ENCODE measurements at places on chromosomes 13 and 19. TPM values are rescaled to one million over a fixed set of nuclear protein-coding genes. Genes with fewer than 3 reads are reported as not detected.

DNA sequence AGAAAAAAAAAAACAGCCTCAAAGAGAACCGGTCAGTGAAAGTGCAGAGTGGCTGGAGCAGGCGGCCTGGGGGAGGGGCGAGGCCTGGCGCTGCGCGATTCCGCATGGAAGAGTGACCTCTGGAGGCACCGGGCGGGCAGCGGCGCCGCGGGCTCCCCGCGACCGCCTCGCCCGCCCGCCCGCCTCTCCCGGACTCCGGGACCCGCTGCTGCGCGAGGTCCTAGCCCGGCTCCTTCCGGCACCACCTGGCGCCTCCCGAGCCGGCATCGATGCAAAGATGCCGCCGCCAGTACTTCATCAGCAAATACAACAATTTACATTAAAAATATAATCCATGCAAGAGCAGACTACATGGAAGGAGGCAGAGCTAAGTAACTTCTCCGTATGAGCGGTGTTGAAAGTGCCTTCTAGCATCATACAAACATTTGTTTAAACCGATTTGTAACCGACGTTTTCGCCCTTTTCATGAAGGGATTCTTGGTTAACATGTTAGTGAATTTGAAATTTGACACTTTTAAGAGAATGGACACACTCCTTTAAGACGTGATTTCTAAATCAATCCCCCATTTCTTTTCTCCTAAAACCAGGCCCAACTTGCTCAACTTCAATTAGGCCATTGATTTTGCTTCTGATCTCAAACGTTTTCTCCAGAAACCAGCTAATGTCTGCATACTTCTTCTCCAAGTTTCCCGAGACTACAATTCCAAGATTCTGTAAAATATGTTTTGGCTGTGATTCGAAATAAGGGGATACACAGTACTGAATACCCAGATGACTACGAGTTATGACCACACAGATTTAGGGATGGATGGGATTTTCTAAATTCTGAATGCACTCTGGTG is 2.1 kb downstream of the EFNB2 start:
- peak overlapping the region; percentile 68 for H3K4me3 ChIP-seq
- DNase-seq: peak; percentile 95
- H3K27ac ChIP-seq: peak overlapping the region; percentile 82
- H3K36me3 ChIP-seq: no peaks in the 10 kb centered on the region
- H3K4me1 ChIP-seq: peaks cover 32% of the 10 kb centered on the region
- H3K27me3 ChIP-seq: no peaks in the 10 kb centered on the region

- no peak for DNase-seq
- H3K36me3 ChIP-seq: no peaks in the 10 kb centered on the region
- peak overlapping the region; percentile 93 for H3K27ac ChIP-seq
- H3K4me3 ChIP-seq: no peak overlapping the region
Measured at GRCh38 chr19:5960005-5961001, 17.6 kb downstream of the RANBP3 start.

DNA sequence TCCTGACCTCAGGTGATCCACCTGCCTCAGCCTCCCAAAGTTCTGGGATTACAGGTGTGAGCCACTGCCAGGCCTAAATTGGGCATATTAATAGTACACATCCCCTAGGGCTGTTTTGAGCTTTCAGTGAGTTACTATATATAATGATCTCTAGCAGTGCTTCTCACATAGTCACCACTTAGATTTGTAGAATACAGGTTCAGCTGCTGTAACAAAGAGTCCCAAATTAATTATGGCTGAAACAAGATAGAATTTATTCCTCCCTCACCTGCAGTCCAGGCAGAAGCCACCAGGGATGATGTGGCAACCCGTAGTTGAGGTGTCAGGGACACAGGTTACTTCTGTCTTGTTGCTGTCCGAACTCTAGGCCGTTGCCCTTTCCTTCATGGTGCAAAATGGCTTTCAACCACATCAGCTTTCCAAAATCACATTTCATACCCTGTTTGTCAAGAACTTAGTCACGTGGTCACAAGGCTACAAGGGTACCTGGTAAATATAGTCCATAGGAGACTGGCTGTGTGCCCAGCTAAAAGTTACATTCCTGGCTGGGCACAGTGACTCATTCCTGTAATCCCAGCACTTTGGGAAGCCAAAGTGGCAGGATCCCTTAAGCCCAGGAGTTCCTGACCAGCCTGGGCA is 2.9 kb downstream of the PROSER3 start:
- H3K27me3 ChIP-seq: no peaks in the 10 kb centered on the region
- no peak overlapping the region for H3K4me3 ChIP-seq
- no peak for DNase-seq
- H3K27ac ChIP-seq: no peak overlapping the region
- peaks cover 18% of the 10 kb centered on the region for H3K4me1 ChIP-seq

Gene CGB1
- polyA plus RNA-seq: 0.52 TPM

GRCh38 chr13:59982631-59983382 is 180.9 kb downstream of the DIAPH3 start:
- no peak overlapping the region for H3K4me3 ChIP-seq
- no peak overlapping the region for H3K27ac ChIP-seq
- H3K4me1 ChIP-seq: no peaks in the 10 kb centered on the region
- H3K36me3 ChIP-seq: no peaks in the 10 kb centered on the region

DNA sequence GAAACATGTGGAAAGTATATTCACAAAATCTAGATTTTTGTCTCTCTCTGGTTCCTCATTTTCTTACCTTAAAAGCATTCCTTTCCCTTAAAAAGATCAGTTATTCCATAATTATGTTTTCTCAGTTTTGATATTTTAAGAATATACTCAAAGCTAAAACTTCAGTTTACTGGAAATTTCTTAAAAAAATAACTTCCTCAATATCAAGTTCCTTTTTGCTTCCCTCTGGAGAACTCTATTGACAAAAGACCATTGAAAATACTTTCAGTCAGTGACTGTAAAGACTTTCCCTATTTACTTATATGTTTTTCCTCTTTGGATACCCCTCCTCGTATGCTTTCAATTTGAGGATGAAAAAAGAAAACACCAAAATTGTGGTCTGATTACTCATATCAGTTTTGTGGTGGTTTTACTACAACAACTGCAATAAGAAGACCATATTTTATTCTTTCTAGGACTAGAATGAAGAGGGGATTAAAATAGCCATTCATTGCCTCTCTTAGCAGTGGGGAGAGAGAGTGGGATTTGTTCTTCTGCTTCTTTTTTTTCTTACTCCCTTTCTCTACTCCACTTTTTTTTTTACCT is 113.2 kb downstream of the ESD start:
- H3K27ac ChIP-seq: peak overlapping the region; percentile 33
- no peaks in the 10 kb centered on the region for H3K27me3 ChIP-seq
- no peaks in the 10 kb centered on the region for H3K36me3 ChIP-seq
- H3K4me1 ChIP-seq: peaks cover 31% of the 10 kb centered on the region
- no peak overlapping the region for H3K4me3 ChIP-seq
- no peak for DNase-seq

DNA sequence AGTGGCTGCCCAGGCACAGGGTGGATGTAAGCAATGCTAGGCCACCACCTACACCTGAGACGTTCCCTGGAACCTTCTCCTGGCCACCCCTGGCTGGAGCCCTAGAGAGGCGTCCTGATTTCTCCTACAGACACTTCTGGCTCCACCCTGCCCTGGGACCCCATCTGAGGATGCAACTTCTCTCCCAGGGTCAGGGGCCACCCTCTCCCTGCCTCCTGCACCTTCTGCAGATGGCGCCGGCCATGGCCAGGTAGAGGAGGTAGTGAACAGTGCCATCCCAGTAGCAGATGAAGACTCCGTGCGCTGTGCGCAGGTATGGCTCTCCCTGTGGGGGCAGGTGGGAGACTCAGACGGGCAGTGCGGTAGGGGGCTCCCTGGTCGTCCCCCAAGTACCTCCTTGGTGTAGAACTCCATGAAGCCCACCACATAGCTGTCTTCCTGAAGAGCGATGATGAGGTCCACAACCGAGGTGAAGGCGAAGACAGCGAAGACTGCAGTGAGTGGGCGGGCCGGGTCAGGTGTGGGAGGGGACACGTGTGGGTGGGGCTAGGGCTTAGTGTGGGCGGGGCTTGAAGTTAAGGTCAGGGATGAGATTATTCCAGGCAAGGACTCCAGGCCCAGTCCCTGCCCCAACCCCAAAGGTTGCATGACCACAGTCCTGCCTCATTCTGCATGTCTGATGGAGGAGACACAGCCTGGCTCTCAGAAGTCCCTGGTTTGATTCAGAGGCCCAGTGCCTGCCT is 3.0 kb downstream of the TM6SF2 start:
- DNase-seq: peak; percentile 4
- no peak overlapping the region for H3K4me3 ChIP-seq
- no peaks in the 10 kb centered on the region for H3K36me3 ChIP-seq
- peaks cover 5% of the 10 kb centered on the region for H3K4me1 ChIP-seq
- no peak overlapping the region for H3K27ac ChIP-seq

Gene TSKS
- not detected for polyA plus RNA-seq

DNA sequence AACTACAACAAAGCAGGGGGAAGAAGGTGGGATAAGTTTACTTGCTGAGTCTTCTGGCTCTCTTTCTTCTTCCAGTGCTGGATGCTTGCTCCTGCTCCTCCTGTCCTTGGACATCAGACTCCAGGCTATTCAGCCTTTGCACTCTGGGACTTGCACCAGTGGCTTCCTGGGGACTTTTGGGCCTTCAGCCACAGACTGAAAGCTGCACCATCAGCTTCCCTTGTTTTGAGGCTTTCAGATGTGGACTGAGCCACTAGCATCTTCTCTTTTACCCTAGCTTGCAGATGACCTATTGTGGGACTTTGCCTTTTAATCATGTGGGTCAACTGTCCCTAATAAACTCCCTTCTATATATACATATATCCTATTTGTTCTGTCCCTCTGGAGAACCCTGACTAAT is 173.0 kb upstream of the UFM1 start:
- H3K4me1 ChIP-seq: no peaks in the 10 kb centered on the region
- no peak overlapping the region for H3K27ac ChIP-seq
- H3K36me3 ChIP-seq: no peaks in the 10 kb centered on the region
- H3K4me3 ChIP-seq: no peak overlapping the region

GRCh38 chr13:101486708-101487437 is 34.4 kb downstream of the ITGBL1 start:
- H3K27me3 ChIP-seq: no peaks in the 10 kb centered on the region
- H3K4me1 ChIP-seq: no peaks in the 10 kb centered on the region
- no peak overlapping the region for H3K4me3 ChIP-seq
- H3K27ac ChIP-seq: no peak overlapping the region
- no peaks in the 10 kb centered on the region for H3K36me3 ChIP-seq

- H3K4me1 ChIP-seq: no peaks in the 10 kb centered on the region
- no peak overlapping the region for H3K27ac ChIP-seq
- DNase-seq: no peak
- no peaks in the 10 kb centered on the region for H3K27me3 ChIP-seq
- H3K36me3 ChIP-seq: no peaks in the 10 kb centered on the region
Measured at GRCh38 chr19:38912600-38913514, 871 bp upstream of the CCER2 start.

DNA sequence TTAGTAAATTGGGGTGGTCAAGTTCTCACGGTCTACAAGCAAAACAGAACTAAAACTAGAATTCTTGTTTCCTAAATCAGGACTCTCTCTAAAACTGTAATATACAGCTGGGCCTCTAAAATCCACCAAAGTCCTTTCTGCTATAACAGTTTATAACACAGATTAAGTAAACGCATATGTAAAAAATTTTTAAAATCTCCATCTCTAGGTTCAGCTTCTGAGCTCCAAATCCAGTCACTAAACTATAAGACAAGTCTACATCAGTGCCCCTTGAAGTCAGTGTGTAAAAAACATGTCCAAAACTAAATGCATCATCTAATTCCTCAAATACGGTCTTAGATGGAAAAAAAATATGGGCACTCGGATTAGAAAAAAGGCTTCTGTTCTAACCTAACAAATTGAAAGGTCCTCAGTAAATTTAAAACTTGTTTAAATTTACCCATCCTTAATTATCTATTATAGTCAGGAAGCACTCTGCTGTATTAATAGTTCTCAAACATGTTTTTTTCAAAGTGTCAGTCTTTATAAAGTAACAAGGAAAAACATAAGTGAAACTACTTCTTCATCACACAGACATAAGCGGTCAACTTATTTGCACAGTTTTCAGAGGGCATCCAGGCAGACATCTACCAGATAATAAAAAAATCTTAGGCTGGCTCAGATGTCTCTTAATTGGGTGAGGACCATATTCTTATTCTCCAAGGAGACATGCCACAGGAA is 33.6 kb downstream of the ELF1 start:
- no peak overlapping the region for H3K4me3 ChIP-seq
- no peak for DNase-seq
- no peaks in the 10 kb centered on the region for H3K36me3 ChIP-seq
- no peaks in the 10 kb centered on the region for H3K27me3 ChIP-seq

Gene FGF22
- polyA plus RNA-seq: 0.70 TPM

DNA sequence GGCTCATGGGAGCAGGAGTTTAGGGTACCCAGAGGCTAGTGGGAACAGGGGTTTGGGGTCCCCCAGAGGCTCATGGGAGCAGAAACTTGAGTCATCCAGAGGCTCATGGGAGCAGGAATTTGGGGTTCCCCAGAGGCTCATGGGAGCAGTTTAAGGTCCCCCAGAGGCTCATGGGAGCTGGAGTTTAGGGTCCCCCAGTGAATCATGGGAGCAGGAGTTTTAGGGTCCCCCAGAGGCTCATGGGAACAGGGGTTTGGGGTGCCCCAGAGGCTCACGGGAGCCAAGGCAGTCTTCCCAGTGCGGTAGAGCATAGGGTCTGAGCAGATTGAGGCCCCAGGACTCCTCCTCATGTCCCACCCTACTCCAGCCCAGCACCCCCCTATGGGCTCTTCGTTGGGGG is 8.6 kb upstream of the FLT3LG start:
- no peaks in the 10 kb centered on the region for H3K27me3 ChIP-seq
- H3K27ac ChIP-seq: no peak overlapping the region
- DNase-seq: no peak
- no peaks in the 10 kb centered on the region for H3K36me3 ChIP-seq

Gene TMIGD2
- not detected for polyA plus RNA-seq

DNA sequence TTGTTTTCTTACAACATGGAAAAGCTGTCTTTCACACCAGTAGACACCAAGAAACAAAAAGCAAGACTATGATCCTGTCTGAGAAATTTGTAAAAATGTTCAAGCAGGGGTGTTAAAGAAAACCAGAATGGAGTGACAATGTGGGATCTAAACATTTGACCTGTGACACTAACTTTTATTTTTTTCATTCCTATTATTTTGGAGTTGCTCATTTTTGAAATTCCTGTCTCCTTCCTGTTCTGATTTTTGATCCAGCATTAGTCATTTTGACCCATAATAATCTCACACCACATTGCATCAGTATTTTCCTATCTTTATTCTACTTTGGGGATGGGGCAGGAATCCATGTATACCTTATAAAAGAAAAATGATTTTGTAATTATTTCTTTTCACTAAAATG is 164.2 kb downstream of the DLEU7 start:
- H3K36me3 ChIP-seq: no peaks in the 10 kb centered on the region
- no peak overlapping the region for H3K4me3 ChIP-seq
- H3K27me3 ChIP-seq: no peaks in the 10 kb centered on the region
- H3K27ac ChIP-seq: no peak overlapping the region
- peaks cover 19% of the 10 kb centered on the region for H3K4me1 ChIP-seq
- no peak for DNase-seq

Gene FCHO1
- polyA plus RNA-seq: 1.9 TPM

DNA sequence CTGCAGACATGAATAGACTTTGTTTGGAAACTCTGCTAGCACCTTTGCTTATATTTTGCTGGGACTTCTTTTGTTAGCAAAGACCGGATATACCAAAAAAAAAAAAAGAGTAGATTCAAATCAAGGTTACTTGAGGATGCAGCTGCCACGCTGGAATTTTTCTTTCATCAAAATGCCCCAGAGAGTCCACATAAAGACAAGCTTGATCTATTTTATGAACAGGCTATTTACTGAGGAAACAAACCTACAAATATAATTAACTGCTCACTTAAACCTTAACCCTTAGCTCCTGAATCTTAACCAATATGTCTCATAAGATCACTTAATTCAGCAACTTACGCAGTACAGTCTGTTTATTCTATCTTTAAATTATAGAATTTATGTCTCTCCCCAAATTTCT is 27.1 kb upstream of the DOCK9 start:
- H3K27me3 ChIP-seq: no peaks in the 10 kb centered on the region
- H3K36me3 ChIP-seq: no peaks in the 10 kb centered on the region
- no peak overlapping the region for H3K27ac ChIP-seq
- DNase-seq: no peak
